ENCODE measurements at places on chromosomes 5 and 9. TPM values are rescaled to one million over a fixed set of nuclear protein-coding genes. Genes with fewer than 3 reads are reported as not detected.

- no peaks in the 10 kb centered on the region for H3K27me3 ChIP-seq
- no peaks in the 10 kb centered on the region for H3K36me3 ChIP-seq
- peak overlapping the region; percentile 58 for H3K4me3 ChIP-seq
- peak overlapping the region; percentile 90 for H3K27ac ChIP-seq
Measured at GRCh38 chr5:75335952-75336614, 937 bp upstream of the HMGCR start.

DNA sequence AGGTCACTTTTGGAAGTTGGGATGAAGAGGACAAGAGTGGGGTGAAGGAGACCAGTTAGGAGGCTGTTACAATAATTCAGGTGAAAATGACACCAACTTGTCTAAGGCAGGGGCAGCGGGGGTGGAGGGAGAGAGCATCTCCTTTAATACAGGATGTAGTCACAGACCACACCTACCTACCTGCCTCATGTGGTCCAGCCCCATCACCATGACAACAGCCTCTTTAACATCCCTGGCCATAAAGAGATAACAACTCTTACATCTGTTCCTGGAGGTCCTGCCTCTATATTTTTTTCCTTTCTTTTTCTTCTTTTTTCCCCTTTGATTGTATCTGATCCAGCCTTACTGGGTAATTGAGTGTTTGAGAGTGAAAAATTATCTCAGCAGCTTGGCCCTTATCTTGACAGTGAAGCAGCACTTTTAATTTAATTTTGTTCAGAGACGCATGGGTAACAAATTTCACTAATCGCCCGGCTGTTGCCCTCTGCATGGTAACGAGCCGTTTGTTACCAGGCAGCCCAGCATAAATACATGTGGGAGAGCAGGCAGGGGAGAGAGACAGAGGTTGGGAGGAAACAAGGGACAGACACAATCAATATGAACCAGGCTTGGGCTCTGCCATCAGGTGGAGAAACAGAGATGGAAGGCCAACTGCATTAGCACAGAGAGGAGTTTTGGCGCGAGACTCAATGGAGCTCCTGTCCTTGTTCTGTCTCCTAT is 338.1 kb downstream of the ASTN2 start:
- DNase-seq, result no peak
- H3K4me3 ChIP-seq, result no peak overlapping the region
- peaks cover 17% of the 10 kb centered on the region for H3K4me1 ChIP-seq

The TAS2R1 gene
- total RNA-seq, result not detected

DNA sequence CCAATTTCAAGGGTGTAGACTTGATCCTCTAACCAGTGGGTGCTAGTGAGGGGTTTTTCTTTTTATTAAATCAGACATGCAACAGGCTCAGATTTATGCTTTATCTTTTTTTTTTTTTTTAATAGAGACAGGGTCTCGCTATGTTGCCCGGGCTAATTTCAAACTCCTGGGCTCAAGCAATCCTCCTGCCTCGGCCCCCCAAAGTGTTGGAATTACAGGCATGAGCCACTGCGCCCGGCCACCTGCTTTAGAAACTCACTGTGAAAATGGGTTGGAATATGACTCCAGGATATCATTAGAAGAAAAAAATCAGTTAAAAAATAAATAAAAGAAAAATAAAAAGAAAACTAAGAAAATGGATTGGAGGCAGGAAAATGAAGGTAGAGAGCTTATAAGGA is 50.7 kb downstream of the STOM start:
- H3K4me1 ChIP-seq, result no peaks in the 10 kb centered on the region
- no peak overlapping the region for H3K27ac ChIP-seq
- H3K27me3 ChIP-seq, result no peaks in the 10 kb centered on the region

DNA sequence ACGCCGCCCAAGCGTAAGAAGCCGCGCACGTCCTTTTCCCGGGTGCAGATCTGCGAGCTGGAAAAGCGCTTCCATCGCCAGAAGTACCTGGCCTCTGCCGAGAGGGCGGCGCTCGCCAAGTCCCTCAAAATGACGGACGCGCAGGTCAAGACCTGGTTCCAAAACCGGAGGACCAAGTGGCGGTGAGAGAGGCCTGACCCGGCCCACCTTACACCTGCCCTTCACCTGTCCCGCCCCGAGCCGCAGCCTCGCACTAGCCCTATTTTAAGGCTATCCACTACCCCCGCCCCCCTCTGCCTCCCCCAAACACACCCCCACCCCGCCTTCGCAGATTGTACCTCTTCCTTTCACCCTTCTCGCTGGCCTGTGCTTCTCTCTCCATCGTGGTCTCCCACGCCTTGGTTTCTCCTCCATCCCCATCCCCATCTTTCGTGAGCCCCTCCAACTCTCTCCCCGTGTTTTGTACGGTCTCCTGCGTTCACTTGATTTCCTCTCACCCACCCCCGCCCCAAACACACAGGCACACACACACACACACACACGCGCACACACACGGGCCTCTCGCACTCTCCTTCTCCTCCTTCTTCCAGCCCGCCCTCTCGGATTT is 1.3 kb downstream of the TLX3 start:
- H3K36me3 ChIP-seq, result no peaks in the 10 kb centered on the region
- peak; percentile 68 for DNase-seq
- no peak overlapping the region for H3K27ac ChIP-seq
- peaks cover 19% of the 10 kb centered on the region for H3K4me1 ChIP-seq
- no peak overlapping the region for H3K4me3 ChIP-seq
- peaks cover 100% of the 10 kb centered on the region for H3K27me3 ChIP-seq

DNA sequence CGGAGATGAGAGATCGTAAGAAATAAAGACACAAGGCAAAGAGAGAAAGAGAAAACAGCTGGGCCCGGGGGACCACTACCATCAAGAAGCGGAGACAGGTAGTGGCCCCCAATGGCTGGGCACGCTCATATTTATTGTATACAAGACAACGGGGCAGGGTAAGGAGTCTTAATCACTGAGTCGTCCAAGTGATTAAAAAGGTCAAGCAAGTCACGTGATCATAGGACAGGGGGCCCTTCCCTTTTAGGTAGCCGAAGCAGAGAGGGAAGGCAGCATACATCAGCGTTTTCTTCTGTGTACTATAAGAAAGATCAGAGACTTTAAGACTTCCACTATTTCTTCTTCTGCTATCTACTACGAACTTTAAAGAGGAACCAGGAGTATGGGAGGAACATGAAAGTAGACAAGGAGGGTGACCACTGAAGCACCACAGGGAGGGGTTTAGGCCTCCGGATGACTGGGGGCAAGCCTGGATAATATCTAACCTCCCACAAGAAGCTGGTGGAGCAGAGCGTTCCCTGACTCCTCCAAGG is 24.6 kb upstream of the QSOX2 start:
- peaks cover 17% of the 10 kb centered on the region for H3K4me1 ChIP-seq
- no peaks in the 10 kb centered on the region for H3K27me3 ChIP-seq

DNA sequence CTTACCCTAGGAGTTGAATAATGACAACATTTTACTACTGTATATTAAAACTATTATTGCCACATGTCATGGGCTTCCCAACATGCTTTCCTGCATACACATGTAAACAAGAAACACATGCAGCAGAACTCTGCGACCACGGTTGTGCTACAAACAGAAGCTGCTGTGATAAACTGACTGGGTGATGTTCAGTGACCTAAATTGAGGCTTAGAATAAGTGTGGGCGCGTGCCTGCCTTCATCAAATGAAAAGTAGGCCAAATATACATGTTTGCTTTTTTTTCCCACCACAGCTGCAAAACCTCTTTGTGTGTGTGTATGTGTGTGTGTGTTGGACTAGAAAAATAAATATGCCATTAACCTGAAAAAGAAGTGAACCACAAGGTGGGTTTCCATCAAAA is 1202.1 kb downstream of the PTPRD start:
- H3K4me1 ChIP-seq, result peaks cover 12% of the 10 kb centered on the region
- no peak overlapping the region for H3K4me3 ChIP-seq
- no peak for DNase-seq
- no peak overlapping the region for H3K27ac ChIP-seq
- H3K27me3 ChIP-seq, result no peaks in the 10 kb centered on the region
- H3K36me3 ChIP-seq, result no peaks in the 10 kb centered on the region

DNA sequence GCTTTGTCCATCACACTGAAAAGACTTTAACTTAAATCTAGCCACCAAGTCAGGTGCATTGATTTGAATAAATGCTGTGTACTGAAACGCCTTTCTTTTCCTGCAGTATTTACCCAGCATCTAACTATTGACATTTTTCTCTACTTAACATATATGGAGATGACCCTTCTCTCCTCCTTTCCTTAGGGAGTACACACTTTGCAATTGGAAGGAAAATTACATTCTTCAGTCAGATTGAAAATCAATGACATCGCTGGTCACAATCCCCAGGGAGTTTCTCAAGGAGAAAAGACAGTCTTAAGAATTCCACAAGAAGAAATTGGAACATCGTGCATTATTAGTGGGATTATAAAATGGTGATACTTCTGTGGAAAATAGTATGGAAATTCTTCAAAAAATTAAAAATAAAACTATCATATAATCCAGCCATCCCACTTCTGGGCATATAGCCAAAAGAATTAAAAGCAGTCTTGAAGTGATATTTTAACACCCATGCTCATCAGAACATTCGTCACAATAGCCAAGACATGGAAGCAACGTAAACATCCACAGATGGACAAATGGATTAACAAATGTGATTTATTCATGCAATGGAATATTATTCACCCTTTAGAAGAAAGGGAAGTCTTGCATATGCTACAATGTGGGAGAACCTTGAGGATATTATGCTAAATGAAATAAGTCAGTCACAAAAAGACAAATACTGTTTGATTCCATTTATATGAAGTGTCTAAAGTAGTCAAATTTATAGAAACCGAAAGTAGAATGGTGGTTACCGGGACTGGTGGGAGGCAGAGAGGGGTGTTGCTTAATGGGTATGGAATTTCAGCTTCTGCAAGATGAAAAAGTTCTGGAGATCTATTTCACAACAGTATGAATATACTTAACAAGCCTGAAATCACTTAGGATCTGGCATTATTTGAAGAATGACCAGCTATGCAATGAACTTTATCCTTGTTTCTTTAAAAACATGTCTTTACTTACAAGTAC is 14.3 kb upstream of the FREM1 start:
- H3K27ac ChIP-seq, result no peak overlapping the region
- H3K4me1 ChIP-seq, result peaks cover 3% of the 10 kb centered on the region
- H3K27me3 ChIP-seq, result no peaks in the 10 kb centered on the region
- no peak for DNase-seq
- H3K36me3 ChIP-seq, result no peaks in the 10 kb centered on the region
